CD14-positive monocyte (primary cell): ENCODE measurements at places on chromosomes 7 and 10.

GRCh38 chr10:86047588-86047987 is 319.0 kb downstream of the GRID1 start:
- no peak for DNase-seq

GRCh38 chr10:125264757-125265578 is 104.6 kb upstream of the CTBP2 start:
- no peak for DNase-seq

DNA sequence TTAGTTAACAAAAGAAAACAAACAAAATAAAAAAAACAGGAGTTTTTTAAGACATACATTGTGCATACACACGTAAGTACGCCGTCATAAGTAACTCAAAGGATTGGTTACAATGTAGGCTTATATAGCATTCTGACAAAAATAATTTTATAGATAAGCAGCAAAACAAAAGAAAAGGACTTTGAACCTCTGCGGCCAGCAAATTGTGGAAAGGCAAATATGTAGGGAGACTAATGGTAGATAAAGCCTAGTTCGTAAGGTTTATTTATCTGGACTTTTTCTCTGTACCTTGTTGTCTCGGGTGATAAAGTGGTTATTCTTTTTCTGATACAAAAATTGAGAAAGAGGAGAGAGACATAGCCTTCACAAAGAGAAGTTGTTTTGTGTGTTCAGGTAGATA is 891.9 kb downstream of the CNTNAP2 start:
- no peak for DNase-seq

GRCh38 chr10:48765527-48765926 is 80.9 kb downstream of the WDFY4 start:
- no peak for DNase-seq

- no peak for DNase-seq
These were observed 15.3 kb downstream of the POLL start for GRCh38 chr10:101572785-101573184.

- no peak for DNase-seq
These were observed 31.7 kb downstream of the AP5Z1 start for GRCh38 chr7:4806983-4807597.

DNA sequence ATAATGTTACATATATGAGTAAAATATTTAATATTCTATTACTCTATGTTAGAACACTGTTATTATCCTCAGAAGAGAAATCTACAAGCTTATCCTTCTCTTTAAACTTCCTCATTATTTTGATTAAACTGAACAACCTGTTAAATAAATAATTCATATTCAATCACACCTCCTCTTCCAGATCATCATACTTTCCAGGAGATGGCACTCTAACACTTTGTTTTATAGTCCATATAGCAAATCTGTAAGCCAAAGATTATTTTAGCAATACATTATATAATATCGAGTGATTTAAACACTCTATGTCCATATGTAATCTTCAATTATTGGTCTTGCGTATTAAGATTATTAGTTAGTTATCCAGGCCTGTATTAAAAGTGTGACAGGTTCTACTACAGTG is 694.1 kb downstream of the ANKRD7 start:
- no peak for DNase-seq

- no peak for DNase-seq
These were observed 68.5 kb upstream of the EEPD1 start for GRCh38 chr7:36084485-36085091.

DNA sequence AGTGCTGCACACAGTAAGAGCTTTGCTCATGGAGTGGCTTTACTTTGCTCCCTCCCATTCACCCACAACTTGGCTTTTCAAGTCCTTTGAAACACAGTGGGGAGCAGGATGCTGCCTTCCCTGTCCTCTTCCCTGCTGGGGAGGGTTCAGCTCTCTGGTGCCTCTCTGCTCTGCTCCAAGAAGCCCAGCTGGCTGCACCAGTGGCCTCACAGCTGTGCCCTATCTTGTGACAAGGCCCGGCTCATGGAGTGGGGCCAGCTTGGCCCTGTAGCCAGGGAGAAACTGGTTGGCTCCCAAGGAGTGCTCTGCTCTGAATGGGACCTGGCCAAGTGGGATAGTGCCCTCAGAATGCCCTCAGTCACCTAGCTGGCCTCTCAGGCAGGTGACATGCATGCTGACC is 212.3 kb upstream of the ZMIZ1 start:
- DNase-seq = no peak

- no peak for DNase-seq
These were observed 66.1 kb upstream of the PDZD8 start for GRCh38 chr10:117441361-117441760.

GRCh38 chr7:31493714-31494181 is 20.1 kb upstream of the ITPRID1 start:
- peak; percentile 7 for DNase-seq

DNA sequence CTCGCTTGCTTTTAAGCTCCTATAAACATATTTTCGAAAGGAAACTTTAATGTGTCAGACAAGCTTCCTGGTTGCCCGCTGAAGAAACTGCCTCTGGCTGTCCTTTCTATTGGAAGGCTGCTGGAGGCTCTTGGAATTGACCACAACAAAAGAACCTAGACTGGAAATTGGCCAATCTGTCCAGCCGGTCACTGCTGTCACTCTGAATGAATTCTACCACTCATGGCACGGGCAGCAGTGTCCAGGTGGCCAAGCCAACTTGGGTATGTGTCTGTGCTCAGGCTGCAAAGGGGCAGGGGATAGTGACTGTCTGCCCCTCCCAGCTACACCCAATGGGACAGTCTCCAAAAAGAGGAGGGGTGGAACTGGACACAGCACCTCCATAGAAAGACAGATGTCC is 57.6 kb downstream of the CDH23 start:
- DNase-seq = no peak

DNA sequence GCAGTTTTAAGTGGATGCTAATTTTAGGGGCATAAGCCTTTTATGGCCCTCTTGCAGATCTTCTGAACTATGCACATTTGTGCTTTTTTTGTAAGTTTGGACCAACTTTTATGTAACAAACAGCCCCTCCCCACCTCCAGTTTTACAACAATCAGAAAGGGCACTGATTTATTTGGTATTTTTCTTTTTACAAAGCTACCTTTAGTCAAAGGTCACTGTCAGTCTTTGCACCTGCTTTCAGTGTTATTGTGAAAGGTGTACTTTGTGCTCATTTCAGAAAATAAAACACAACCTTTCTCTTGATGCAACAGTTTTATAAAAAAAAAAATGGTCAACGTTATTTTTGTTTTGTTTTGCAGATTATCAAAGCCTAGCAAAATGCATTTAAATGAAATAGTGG is 39.2 kb downstream of the MPLKIP start:
- no peak for DNase-seq

- DNase-seq = no peak
These were observed 38.7 kb upstream of the LEP start for GRCh38 chr7:128202287-128202957.

DNA sequence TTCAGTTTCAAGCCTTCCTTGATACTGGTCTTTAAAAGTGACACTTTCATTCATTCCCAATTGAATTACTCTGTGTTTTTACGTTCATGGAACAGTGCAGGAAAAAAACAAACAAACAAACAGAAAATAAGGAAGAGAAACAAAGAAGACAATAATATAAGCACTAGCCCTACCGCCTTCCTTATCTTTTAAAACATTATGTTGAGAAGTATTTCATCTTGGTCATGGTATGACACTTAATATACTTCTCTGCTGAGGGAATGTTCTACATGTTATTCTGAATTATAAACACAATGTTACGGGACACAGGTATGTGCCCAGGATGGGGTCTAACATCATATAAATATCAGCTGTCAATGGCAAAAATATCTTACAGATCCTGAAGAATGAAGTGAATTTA is 176.7 kb downstream of the SFMBT2 start:
- no peak for DNase-seq

DNA sequence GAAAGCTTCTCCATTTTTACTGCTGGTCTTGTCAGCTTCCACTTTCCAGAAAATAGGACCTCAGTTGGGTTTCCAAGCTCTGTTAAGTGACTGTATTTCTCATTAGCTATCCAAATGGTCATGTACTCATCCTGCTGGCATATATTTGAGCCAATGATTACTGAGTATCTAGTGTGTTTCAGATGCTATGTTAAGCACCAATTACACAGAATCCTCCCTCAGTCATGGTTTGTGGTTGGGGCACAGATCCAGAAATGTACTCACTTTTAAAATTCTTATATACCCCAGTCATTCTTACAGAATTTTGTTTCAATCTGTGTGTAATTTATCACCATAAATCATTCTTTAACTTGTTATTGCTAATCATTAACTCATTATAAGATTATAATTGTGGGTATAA is 362.3 kb upstream of the MTPN start:
- DNase-seq = no peak

DNA sequence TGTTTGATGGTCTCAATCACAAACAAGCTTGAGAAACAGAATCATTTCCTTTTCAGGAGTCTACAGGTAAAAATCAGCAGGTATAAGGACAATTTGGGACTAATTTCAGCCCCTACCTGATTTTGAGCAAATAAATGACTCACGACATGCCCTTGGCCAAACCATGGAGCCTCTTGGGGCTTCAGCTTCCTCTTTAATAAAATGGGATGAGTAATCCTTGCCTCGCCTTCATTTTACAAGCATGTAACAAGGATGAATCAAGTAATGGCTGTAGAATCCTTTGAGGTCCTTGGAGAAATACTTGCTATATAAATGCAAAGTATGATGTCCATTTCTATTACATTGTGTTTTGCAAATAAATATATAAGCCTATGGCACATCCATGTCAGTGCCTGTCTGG is 212.8 kb upstream of the PODXL start:
- no peak for DNase-seq

DNA sequence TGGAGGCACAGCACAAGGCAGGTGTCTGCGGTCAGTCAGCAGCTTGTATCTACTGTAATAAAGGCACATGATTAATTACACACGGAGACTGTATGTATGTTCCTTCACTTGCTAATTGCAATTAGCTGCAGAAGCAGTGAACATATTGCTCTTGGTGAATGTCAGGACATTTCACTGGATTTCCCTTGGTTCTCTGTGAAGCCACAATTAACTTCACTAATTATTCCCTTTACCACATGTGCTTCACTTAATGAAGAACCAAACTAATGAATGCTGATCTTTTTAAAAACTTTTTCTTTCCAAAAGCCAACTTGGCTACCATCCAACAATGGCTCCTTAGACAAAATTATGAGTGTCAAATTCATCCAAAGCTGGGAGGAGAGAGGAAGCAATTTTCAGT is 290.7 kb downstream of the ADRA2A start:
- DNase-seq = no peak

GRCh38 chr7:126972571-126972970 is 280.2 kb downstream of the GRM8 start:
- no peak for DNase-seq

DNA sequence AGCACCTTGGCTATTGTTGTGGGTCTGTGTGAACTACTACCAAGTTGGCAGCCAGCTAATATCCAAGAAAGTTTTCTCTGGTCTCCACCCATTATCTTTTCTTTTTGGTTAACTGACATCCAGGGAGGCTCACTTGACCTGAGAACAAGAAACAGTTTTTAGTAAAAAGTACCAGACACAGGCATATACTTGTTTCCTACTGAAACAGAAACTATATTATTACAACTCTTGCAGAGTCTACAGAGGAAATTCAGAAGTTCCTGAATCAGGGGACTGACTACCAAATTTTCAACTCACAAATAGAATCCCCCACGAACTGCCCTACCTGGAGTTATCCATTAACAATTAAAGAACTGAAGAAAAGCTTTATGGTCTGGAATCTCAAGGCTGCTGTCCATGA is 168.9 kb downstream of the KCND2 start:
- no peak for DNase-seq

- no peak for DNase-seq
These were observed 222.9 kb downstream of the CHRM2 start for GRCh38 chr7:137091396-137091795.

- DNase-seq = no peak
These were observed 18.3 kb downstream of the UBE2D1 start for GRCh38 chr10:58352956-58353610.

DNA sequence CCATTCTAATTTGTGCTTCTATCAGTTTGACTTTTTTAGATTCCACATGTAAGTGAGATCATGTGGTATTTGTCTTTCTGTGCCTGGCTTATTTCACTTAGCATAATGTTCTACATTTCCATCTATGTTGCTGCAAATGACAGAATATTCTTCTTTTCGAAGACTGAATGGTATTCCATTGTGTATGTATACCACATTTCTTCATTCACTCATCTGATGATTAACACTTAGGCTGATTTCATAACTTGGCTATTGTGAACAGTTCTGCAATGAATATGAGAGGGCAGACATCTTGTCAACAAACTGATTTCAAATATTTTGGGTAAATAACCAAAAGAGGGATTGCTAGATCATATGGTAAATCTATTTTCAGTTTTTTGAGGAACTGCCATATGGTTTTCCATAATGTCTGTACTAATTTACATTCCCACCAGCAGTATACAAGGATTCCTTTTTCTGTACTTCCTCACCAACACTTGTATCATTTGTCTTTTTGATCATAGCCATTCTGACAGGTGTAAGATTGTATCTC is 52.9 kb downstream of the ZNF22 start:
- DNase-seq = no peak

- DNase-seq = no peak
These were observed 1.0 kb upstream of the BMPR1A start for GRCh38 chr10:86755454-86755739.

DNA sequence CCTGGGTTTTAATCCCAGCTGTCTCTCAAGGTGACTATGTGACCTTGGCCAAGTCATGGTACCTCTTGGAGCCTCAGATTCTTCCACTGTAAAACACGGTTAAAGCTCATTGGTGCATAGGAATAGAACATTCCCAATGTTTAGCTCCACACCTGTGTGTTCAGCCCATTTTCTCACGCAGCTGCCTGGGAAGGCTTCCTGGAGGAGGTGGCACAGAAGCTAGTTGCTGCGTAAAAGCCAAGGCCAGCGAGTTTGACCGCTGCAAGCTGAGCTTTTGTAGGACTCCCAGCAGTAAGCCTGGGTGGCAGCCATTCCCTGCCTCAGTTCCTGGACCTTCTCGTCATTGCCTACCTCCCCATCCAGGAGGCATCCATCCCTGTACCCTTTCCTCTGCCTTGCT is 326.6 kb downstream of the RPS24 start:
- no peak for DNase-seq

GRCh38 chr10:110437351-110437605 is 60.4 kb upstream of the DUSP5 start:
- no peak for DNase-seq

DNA sequence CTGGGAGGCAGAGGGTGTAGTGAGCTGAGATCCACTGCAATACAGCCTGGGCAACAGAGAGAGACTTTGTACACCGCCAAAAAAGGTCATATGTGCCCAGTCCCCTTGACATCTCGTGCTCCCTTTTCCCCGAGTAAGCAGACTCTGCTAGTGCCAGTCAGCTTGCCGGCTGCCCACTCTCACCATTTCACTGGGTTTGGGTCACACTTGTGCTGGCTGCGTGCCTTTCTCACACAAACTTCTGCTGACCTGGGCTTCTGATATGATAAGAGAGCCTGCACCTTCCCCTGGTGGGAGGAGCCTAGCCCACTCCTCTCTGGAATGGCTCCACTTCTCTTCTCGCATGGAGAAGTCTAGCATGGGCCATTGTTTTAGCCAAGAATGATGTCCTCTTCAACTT is 53.4 kb downstream of the MPP7 start:
- DNase-seq = no peak

DNA sequence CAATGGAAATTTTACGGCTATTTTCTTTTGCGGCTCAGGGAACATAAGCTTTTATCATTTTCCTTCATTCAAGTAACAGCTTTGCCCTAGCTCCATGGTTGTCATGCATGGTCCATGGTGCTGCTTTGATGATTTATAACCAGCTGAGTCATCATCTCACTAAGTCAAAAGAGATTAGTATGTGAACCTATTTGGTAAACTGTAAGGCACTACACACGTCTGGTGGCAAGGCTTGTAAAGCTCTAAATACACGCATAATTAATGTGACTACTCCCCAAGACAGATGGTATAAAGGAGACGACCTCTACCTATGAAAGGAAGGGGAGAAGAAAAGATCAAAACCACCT is 340.2 kb downstream of the KCNMA1 start:
- no peak for DNase-seq
